ENCODE measurements at places on chromosomes 2 and 18. TPM values are rescaled to one million over a fixed set of nuclear protein-coding genes. Genes with fewer than 3 reads are reported as not detected.

DNA sequence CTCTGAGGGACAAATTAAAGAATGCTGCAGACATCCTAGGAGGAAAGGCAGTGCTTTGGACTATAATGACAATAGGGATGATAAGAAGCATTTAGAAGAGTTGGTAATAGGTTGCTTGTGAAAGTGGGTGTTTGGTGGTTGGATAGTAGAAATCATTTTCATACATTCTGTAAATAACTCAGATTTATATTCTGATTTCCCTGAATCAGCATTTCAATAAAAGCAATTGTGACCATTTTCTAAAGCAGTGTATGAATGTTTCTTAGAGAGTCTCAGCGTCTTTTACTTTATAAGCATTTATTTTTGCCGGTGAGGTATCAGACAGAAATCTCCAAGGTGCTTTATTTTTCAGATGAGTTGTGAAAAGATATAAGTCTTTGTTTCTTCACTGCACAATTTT lies 1099.0 kb upstream of the LRRTM1 start:
- DNase-seq: no peak

WNT6 gene
- total RNA-seq: 20.3 TPM

DNA sequence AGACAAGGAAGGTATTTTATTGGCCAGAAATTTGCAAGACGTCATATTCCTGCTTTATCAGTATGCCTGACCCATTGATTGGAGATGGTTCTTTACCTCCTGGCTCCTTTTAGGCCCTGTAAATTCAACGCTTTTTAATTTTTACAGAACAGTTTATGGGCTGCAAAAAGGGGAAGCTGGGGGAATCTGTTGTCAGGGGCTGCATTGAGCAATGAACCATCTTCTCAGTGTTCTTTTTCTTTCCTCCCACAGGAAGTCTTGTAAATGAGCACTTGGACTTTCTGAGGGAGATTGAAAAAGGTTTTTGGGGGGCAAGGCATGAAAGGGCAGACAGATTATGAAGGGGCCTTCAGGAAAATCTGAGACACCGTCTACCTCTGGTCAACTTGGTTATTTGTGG lies 503.6 kb upstream of the TNP1 start:
- DNase-seq: no peak

MAP3K19 gene
- total RNA-seq: not detected

- no peak for DNase-seq
Observed at GRCh38 chr2:9778471-9779316, 64.6 kb upstream of the TAF1B start.

BCL2 gene
- total RNA-seq: 6.5 TPM

ZNF519 gene
- total RNA-seq: 20.0 TPM

GRCh38 chr2:42996528-42996927 lies 204.1 kb upstream of the HAAO start:
- DNase-seq: no peak

LYPD1 gene
- total RNA-seq: 15.8 TPM
